Retinal pigment epithelial cell (primary cell): ENCODE measurements at places on chromosomes 2 and 18.

- no peak for DNase-seq
These were observed 44.0 kb downstream of the ARHGEF33 start for GRCh38 chr2:38933653-38934052.

DNA sequence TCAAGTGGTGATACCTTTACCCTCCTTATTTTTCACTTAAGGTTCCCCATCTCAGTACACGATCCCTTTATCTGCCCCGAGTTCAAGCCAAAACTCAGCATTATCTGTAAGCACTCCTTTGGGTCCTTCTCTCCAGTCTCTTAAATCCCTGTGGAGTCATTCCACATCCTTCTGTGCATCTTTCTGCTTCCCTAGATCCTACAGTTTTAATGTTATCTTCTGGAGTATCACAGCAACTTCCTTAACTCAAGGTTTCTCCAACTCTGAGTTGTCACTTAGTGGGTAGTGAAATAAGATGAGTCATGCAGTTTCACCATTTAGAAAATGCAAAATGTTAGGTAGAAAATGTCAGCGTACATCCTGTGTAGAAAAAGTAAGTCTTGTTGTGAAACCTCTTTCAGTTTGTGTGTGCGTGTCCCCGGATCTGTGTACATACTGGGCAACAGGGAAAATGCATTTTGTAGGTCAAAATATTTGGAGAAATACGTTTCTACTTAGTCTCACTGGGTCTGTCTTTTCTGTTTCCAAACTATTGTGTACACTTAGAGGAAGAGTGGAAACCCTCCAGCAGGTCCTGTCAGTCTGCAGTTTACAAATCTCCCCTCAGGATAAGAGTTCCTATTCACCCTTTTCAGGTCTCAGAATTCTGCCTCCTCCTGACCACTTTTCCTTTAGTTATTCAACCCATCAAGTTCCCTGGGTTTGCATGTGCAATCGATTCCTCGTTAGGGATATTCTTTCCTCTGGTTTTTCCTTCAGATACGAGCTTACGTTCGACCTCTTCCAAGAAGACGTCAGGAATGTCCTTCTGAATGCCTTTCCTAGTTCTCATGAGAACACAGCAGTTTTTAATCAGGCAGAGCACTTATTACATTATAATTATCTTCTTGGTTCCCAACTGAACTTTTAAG, 154.8 kb downstream of the TGIF1 start:
- peak; percentile 84 for DNase-seq

GRCh38 chr2:43461453-43462073, 134.3 kb downstream of the THADA start:
- no peak for DNase-seq

DNA sequence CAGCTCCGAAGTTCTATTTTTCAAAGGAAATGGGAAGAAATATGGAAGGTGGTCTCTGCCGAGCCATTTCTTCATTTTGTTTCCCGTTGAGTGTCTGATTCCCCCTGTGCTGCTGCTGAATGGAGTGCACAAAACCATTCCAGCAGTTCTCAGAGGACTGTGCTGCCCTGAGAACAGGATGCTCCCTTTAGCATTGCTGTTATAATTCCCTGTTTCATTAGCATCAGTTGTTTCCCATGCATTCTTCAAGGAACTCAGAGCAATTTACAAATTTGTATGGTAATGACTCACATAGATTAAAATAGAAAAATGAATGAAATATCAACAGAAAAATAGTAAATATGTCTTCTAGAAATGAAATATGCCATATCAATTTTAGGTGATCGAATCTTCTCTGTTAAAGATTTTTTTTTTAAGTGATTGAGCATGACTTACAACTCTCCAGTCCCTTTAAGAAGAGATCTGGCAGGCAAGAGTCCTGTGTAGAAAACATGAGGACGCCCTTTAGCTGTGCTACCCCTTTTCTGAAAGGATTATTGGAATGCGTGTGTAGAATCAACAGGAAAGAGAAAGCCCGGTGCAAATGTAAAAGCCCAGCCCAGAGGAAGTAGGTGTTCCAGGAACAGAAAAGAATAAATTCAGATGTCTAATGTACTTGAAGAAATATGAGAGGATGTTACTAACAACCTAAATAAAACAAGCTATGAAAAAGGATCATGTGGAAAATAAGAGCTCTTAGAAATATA, 118.5 kb downstream of the ATP9B start:
- no peak for DNase-seq

- DNase-seq: peak; percentile 7
These were observed 26.1 kb downstream of the ITSN2 start for GRCh38 chr2:24334245-24334633.

GRCh38 chr2:150008901-150009300, 421.3 kb upstream of the MMADHC start:
- DNase-seq: no peak
